ENCODE measurements at places on chromosomes 5 and 9.

- no peak for DNase-seq
Observed at GRCh38 chr5:43895876-43896275, 292.9 kb downstream of the NNT start.

GRCh38 chr9:107929443-107929842 lies 439.9 kb upstream of the KLF4 start:
- DNase-seq, result no peak

DNA sequence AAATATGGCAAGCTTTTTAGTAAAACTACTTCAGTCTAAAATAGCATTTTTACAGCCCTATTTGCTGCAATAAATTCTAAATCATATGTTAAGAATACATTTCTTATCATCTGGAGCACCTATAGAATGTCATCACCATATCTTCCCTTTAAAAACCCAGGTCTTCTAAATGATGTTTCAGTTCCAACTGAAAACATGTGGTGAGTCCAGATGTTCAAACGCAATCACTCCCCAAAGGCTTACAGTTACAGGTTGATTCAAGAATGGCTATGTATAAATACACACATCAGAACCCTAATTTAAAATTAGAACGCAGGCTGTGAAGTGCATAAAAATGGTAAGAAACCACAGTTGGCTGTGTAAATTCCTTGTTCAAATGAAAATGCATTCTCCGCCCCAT lies 796.3 kb downstream of the MAT2B start:
- DNase-seq, result no peak

GRCh38 chr5:16540421-16540820 lies 74.8 kb upstream of the ZNF622 start:
- DNase-seq, result no peak

Measured in type B pancreatic cell (in vitro differentiated cells).